ENCODE measurements at places on chromosomes 5 and 9.

GRCh38 chr5:10513501-10514442, 50.1 kb upstream of the ANKRD33B start:
- no peak for DNase-seq

DNA sequence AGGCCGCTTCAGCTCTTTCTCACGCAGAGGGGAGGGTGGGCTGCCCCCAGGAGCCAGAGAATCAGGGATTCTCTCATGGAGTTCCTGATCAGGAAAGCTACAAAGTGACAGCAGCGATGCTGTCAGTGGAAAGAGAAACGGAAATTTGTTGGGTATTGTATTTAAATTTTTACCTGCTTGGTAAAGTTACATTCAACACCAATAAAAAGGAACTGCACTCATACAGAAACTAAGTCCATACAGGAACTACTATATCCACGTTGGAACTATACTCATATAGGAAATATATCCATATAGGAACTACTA, 325.5 kb upstream of the IRX4 start:
- DNase-seq: no peak

DNA sequence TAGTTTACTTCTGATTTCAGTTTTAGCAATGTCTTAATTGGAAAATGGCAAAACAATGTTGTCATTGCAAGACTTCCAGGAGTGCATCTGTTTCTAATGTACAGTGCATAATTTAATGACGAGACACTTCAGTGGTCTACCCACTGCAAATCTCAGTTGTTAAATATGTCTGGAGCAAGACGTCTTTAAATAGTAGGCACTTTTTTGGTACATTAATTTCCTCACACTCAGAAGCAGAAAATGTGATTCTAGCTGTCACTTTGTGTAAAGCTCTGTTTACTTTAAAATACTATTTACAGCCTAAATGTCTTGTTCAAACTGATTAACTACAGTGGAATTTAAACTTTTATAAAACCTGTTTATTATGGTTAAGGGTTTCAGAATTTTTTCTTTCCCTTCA, 815.5 kb downstream of the TLE1 start:
- no peak for DNase-seq

- DNase-seq: no peak
Observed at GRCh38 chr5:157372472-157372822, 87.6 kb upstream of the NIPAL4 start.

- no peak for DNase-seq
Observed at GRCh38 chr5:179239256-179240135, 105.8 kb downstream of the ADAMTS2 start.

- DNase-seq: no peak
Observed at GRCh38 chr9:16138561-16139491, 586.0 kb downstream of the CCDC171 start.

GRCh38 chr9:134883040-134883782, 2.6 kb downstream of the FCN2 start:
- DNase-seq: no peak

- no peak for DNase-seq
Observed at GRCh38 chr5:157917899-157918809, 59.2 kb upstream of the CLINT1 start.

DNA sequence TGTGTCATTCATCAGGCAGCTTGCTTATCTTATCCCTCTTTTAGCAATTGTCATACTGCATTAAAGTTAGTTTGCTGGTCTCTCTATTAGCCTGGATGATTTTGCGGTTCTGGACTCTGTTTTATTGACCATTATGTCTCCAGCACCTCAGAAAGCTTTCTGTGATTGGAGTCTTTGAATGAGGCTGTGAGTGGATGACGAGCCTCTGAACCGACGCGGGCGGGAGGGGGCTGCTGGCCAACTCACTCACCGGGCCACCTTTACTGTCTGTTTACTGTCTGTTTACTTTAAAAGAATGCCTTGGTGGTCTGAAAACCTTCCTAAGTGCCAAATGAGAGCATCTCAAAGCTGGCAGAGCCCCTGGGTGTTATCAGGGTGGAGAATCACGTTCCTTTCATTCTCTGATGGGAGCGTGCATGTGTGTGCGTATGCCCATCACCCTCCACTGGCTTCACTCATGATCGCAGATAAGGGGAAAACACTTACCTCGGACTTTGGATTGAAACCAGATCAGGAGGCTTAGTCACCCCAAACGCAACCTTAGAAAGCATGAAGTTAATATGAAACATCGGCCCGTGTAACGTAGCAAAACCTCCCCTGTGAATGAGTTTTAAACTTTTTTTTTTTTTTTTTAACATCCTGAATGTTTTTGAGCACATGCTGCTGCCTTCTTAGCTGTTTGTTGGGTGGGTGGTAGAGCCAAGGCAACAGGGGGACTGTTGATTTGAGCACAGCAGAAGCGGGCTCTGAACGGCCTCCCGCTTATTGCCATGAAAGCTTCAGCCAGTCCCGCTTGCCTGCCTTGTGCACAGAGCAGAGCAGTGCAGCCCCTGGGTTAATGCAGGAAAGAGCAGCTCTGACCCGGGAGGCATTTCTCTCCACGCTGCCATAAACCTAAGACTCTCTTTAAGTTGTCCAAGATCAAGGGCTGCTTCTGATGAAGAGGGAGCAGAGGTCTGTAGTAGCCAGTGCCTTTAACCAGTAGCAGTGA, 173.6 kb downstream of the GADD45G start:
- no peak for DNase-seq

DNA sequence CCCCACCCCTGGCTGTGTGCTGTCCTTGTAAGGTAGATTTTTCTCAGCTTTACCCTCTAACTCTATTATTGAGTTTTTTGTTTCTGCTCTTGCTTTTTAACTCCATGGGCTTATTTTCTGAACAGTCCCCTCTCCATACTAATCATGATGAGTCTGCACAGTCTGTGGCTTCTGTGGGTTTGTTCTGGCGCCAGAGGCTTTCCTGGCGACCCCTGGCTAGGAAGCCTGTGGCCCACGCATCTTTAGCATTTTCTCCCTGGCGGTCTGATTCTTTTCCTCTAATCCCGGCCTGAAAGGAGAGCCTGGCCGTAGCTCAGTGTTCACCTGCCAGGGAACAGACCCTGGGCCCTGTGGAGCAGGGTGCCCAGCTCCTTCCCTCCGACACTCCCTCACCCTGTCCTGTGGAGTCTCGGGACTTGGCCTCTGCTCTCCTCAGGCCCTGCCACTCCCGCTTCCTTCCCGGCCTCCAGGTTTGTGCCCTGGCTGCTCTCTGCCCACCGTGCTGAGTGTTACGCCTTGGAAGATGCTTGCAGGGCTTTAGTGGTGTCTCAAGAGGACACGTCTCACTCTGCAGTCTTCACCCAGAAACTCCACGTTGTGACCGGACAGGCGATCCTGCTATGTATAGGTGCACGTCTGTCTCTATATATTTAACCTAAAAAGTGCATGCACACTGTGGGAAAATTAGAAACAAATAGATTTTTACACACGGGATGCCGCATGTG, 31.7 kb upstream of the LRRC14B start:
- no peak for DNase-seq

DNA sequence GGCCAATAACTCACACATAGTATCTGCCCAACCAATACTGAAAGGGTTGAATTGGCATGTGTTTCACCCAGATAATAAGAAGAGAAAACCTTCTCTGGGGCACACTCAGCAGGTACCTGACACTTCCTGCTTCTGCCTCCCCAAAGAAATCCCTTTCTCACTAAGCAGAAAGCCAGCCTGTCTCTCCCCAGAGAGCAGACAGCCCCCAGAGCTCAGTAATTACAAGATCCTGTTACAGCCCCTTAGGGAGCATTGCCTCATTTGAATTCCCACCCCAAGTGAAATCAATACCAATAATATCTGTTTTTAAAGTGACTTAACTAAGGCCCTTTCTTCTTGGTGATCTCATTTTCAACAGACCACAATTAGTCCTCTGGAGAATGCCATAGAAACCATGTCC, 38.5 kb upstream of the FOXI1 start:
- no peak for DNase-seq

DNA sequence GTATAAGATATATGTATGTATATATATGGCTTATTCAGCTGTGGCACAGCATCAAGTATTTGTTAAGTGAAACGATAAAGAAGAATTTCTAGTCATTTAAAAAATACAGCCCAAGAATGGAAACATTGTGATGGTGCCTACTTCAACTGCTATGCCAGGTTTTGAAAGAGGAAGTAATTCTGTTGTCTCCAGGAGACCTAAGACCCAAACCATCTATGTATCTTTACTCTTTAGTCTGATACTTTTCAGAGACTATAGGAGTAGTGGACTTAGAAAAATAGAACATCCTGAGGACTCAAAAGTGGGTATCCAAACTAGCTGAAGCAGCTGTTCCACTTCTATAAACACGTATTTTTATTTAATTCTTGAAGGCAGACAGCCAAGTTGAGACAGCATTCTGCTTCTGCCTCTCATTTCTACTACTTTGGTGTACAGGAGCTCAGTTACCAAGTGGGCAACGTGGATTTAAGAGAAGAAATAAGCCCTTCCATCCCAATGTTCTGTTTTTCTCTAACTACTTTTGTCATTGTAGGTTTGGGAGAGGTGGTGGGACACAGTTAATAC, 110.7 kb downstream of the RPS23 start:
- no peak for DNase-seq

GRCh38 chr9:107870221-107870620, 380.7 kb upstream of the KLF4 start:
- no peak for DNase-seq

DNA sequence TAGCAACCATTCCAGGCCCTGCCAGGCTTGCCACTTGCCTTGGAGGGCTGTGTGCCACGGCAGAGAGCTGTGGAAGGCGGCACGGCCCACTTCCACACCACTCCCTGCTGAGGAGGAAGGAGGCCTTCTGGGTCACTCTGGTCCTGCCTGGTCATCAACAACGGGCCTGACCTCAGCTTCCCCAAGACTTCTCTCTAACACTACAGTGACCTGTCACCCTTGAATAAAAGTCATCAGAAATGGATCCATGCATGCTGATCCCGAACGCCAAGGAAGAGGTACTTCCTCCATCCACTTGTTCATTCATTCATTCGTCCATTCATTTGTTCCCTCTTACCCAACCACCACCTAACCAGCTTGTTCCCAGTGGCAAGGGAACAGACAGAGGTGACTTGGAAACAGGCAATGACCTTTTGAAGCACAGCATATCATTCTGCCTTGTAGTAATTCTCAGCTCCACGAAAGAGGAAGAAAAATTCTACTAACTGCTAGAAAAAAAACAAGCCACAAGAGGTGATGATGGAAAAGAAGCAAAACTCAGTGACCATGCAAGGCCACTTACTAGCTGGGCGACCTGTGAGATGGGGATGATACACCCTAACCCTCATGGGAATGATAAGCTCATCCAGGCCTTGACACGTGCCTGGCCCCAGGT, 58.6 kb downstream of the STK10 start:
- no peak for DNase-seq

DNA sequence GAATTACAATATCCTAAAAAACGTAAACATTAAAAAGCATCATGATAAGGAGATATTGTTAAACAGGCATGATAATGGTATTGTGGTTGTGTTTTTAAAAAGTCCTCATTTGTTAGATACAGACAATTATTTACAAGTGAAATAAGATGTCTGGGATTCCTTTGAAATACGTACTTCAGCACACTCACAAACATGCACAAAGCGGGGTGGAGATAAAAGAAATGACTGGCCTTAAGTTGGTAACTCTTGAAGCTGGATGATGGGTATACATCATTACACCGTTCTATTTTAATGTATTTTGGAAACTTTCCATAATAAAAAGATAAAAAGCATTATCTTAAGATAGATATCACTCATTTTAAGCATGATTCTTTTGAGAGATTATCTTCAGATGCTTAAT, 1.0 kb downstream of the FAM200C start:
- DNase-seq: no peak

DNA sequence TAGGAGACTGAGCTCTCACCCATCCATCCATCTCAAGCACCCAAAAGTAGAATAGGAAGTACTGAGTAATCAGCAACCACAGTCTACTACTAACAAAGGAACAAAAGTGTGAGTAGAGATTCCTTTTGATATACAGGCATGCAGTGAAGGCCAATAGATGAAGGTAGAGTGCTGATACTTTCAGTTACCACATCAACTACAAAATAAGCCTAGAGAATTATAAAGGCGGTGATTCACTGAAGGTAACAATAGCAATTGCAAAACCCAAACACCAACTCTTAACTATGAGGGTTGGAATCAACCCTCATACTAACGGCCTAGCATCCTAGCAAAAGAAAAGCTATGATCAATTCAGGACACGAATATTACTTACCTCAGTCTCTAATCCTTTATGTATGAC, 992.6 kb downstream of the DNAH5 start:
- DNase-seq: no peak

- DNase-seq: no peak
Observed at GRCh38 chr9:81574405-81574804, 114.9 kb downstream of the TLE1 start.

- DNase-seq: no peak
Observed at GRCh38 chr5:113293068-113293974, 141.5 kb downstream of the TSSK1B start.

- DNase-seq: no peak
Observed at GRCh38 chr5:45279109-45279508, 417.1 kb downstream of the HCN1 start.

DNA sequence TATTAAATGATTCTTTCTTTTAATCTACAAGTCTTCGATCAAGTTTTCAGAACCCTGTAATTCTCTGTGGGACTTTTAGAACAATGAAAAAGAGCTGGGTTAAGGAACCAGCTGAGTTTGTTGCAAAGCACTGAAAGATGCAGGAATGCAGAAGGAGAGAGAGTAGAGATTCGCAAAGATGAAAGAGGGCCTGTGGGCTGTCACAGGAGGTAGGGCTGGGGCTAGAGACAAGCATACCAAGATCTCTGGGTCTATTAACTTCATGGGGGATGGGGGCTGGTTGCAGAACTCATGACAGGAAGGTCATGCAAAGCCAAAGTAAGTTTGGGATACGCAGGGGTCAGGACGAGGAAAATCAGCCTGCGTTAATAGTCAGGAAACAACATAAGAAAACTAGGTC, 81.8 kb downstream of the LURAP1L start:
- DNase-seq: no peak

DNA sequence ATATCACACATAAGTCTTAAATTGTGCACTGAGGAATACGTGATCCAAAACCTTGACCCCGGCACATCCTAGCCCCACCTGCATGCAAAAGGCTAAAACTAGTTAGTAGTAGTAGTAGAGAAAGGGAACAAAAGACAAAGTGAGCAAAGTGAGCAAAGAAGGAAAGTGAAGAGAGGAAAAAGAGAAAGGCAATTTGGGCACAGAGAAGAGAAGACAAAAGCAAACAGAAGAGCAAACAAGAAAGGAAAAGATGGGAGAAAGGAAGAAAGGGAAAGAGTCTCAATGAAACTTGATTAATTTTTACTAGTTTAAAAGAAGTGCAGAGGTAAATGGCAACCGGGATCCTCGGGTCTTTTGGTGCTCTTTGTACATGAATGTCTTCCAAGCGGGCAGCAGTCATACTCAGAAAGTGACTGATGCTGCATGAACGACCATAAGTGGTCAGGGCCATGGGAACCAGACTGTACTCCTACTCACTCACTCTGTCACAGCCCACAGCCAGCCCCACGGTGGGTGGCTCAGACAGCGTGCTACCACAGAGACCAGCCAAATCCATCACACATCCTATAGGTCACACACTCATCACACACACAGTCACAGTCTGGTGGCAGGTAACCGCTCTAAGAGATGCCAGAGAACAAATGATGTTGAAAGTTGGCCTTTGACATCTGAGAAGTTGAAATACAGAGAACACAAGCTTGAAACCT, 203.9 kb downstream of the FBN2 start:
- no peak for DNase-seq

All from NCI-H187 treated with DMSO at 0.1 percent for 48 hours (cell line).